Activated CD8-positive, alpha-beta memory T cell treated with anti-CD3 and anti-CD28 coated beads for 24 hours (primary cell): ENCODE measurements at places on chromosomes 5 and 9.
A peak's percentile ranks its signal among the peaks of the same experiment; 100 is the strongest.

GRCh38 chr9:117488659-117489058, 73.8 kb upstream of the ASTN2 start:
- no peak for DNase-seq

DNA sequence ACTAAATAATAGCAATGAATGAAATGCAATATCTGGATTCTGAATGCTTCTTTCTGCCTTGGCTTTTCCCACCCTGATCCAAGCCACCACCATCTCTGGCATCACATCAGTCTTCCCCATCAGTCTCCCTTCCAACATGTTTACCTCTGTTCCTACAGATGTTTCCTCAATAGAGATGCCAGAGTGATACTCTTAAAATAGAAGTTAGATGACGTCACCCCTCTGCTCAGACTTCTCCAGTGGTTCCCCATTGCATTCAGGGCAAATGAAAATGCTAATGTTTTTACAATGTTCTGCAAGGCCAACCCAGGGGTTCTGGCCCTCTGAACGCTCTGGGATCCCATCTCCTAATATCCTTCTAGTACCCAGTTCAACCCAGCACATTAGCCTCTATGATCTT, 305.8 kb downstream of the TRIM32 start:
- no peak for DNase-seq

DNA sequence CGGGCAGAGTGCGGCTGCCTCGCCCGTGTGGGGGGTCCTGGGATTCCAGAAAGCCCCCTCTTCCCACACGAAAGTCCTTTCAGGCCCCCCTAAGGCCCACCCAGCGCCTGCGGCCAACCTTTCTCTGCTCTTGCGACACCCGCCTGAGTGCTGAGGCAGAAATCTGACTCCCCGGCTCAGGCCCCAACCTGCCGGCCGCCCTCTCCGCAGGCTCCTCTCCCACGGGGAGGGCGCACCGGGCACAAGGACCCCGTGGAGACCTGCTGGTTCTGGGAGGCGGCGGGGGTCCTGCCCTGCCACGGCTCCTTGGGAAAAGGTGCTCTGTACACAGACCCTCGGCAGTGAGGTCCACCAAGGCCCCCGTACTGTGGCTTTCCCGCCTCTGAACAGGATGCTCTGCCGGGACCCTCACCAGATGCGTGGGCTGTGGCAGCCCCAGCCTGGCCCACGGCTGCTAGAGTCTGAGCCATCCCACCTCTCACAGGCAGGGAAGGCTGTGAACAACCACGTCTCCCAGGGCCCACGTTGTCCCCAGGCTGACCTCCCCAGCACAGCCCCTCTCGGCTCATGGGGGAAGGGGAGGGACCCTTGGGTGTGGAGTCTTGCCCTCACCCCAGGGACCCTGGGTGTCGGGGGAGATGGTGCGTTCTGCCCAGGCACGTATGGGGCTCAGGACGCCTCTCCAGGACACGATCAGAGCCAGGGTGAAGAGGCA, 41.5 kb upstream of the EGFL7 start:
- DNase-seq: no peak

GRCh38 chr9:82651474-82651873, 411.5 kb downstream of the RASEF start:
- DNase-seq: no peak

GRCh38 chr9:91043811-91044175, 242.2 kb downstream of the SYK start:
- DNase-seq: no peak

- DNase-seq: no peak
These were observed 349.8 kb upstream of the DAB2 start for GRCh38 chr5:39774605-39775004.

DNA sequence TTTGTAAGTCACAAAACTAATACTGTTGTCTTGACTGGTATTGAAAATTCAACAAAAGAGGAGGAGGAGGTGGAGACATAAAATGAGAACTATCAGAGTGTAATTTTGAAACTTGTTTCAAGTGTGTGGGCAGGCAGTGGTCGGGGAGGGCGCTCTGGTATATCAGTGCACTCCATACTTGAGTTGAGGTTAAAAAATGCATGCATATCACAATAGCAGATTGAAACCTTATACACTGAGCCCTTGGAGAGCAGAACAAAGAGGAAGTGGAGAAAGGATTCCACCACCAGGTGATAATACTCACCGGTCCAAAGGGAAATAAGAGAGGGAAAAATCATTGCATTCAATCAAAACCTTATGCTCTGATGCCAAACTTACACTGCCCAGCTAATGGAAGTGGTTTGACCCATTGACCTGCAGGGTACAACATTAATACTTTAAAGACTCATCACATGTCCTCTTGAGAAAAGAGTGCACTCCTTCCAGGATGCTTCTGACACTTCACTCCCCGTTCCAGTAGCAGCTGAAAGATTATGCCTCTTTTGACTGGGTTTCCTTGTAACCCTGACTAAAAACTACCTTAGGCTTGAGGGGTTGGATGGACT, 79.5 kb upstream of the FAM169A start:
- no peak for DNase-seq

DNA sequence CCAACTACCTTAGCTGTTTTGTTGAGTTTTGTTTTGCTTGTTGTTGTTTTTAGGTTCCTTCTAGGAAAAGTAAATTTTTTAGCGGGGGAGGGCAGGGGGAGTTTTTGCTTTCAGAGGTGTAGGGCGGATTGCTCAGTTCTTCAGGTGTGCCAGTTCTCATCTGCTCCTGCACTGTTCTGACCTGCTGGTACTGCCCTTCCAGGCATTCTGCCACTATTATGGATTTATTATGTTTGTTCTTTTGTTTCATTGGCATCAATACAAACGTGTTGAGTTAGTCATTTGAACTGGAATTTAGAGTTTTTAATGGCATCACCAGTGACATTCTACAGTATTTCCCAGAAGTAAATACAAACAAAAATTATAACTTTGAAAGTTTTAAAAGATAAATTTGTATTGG, 26.0 kb downstream of the ERCC6L2 start:
- no peak for DNase-seq

DNA sequence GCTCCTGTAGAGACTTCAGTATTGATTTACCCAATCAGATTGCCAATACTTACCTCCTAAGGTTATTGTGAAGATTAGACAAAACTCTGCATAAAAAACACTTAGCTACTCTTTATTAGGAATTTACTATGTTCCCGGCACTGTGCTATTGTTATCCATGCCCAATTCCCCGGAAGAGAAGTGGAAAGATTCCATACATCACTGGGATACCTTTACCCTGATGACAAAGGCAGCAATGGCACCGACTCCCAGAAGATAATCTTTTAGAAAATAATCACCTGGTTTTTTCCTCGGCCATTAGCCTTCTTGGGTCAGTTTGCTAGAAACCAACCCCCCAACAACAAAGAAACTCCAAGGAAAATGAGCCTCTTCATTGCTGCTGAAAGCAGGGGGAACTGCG, 226.0 kb downstream of the SNX18 start:
- no peak for DNase-seq

DNA sequence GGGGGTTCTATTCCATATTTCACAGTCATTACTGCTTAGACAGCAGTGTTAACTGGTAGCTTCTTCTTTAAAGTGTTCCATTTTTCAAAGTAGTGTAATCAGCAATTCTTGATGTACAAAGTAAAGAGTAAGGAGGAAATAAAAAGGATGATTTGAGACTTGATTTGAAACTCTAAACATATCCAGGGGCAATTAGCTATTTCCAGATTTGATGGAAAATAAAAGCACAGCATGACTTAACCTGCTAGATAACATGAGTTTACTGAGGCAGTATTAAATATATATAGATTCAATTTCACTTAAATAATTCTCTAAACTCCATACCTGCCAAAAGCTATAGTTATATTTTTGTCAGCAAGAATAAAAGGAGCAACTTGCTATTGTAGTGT, 29.8 kb downstream of the NR2F1 start:
- DNase-seq: no peak

DNA sequence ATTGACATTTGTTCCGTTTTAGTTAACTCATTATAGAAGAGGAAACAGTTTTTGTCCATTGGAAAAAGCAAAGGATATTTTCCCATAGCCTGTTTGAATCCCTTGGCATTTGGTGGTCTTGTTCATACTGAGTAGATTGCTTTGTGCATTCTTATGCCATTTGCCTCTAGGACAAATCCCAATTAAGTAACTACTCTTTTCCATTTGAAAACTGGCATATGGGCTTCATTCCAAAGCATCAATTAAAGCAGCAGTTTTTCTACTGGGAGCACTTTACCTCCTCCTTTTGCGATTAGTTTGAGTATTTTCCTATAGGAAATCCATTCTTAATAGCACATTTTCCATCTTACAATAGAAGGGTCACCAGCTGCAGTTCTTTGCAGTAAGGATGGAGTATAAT, 31.2 kb downstream of the GPR21 start:
- DNase-seq: no peak

- no peak for DNase-seq
These were observed 173.0 kb upstream of the DAPK1 start for GRCh38 chr9:87324613-87325194.

DNA sequence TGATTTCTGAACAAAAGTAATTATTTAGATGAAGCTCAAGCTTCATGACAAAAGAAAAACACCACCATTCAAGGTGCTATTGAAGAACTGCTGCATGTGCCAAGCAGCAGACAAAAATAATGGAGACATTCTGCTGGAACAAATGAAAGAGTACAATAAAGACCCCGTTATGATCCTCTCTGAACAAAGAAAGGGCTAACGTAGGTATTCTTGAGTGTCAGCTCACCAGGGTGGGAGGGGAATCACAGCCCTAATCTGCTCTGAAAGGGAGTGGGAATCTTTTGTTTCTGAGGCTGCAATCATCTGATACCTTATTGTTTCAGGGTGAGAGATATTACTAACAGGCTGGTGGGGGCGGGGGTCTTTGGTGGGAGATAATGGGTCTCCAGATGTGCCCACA, 15.4 kb downstream of the CEMIP2 start:
- DNase-seq: no peak

- no peak for DNase-seq
These were observed 203.9 kb downstream of the CTNND2 start for GRCh38 chr5:11700391-11700790.

- DNase-seq: no peak
These were observed 931.0 kb upstream of the DMAC1 start for GRCh38 chr9:8730618-8731017.

GRCh38 chr5:158725297-158725851, 374.3 kb downstream of the EBF1 start:
- DNase-seq: no peak

DNA sequence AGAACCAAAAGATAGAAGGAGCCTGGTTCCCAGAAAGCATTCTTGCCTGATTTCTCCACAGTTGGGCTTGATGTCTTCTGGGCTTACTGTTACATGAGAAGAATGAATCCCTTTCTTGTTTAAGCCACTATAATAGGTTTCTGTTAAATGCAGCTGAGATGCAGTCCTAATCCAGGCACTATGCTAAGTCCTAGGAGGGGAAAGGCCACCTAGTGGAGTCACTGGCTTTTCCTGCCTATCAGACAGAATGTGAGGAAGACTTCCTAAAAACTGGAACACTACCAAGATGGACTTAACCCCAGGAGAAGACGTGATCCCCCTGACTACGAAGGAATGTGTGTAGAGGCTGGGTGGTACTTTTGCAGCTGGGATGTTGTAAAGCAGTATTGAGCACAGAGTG, 34.3 kb upstream of the FSD1L start:
- no peak for DNase-seq

DNA sequence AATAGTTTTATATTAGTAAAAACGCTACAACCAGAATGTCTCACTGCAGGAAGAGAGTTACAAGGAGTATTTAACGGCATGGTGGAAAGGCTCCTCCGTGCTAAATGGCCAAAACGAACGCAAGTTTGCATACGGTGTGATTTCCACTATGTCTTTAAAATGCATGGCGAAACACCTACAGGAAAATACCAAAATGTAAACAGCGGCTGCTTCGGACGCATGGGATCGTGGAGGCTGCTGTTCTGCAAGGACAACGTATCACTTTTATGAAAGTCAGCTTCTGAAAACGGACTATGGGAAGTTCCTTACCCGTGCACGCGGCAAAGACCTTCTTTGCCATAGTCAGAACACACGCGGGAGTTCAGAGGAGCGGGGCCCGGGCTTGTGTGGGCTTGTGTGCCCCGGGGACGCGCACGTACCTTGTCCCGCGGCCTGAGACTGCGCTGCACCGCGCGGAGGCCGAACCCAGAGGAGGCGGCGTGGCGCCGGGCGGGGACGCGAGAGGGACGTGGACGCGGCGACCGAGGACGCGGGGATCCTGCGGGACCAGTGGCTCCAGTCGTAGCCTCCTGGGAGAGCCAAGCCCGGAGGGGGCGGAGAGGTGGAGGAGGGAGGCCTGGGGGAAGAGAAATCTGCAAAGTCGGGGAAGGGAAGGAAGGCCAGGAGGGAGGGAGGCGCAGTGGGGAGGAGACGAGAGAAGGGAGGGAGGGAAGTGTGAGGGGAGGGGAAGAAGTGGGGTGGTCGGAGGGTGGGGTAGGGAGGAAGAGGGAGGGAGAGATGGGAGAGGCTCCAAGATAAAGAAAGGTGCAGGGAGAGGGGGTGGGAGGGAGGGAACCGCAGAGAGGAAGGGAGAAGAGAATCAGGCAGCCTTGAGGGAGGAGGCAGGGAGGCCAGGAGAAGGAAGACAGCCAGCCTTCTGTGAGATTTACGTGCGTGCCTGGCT, at the start of gene CMBL:
Gene CMBL (minus strand): TSS at position 697 of the 943 bp plus-strand sequence. CDS start 17,140 bp downstream, outside the sequence.
- peak; percentile 71 for DNase-seq

GRCh38 chr5:54589786-54590185, 72.2 kb downstream of the SNX18 start:
- no peak for DNase-seq

- DNase-seq: no peak
These were observed 483.2 kb downstream of the CDH10 start for GRCh38 chr5:24161559-24161958.

DNA sequence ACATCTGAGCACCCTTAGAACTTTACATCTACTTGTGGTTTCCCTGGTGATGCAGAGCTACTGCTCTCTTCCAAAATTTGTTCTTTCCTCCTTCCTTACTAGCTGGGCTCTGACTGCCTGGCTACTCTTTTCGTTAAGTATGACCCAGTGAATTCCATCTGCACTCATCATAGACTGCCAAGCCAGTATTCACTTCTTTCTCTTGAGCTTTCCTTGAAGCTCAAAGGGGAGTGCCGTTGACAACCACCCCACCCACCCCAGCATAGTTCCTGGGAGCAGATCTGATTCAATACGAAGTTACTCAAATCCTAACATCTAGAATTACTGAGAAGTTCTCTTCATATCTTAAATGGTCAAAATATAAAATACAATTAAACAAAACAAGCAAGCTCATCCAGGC, 190.5 kb downstream of the ADAMTS12 start:
- no peak for DNase-seq

GRCh38 chr5:142506046-142506445, 179.8 kb downstream of the FGF1 start:
- no peak for DNase-seq

GRCh38 chr9:98094851-98095250, 24.2 kb downstream of the TRIM14 start:
- DNase-seq: no peak
